Stimulated activated CD8-positive, alpha-beta memory T cell treated with anti-CD3 and anti-CD28 coated beads, Interleukin-4, amount 100 ng/mL, for 4 hours (primary cell): ENCODE measurements at places on chromosomes 4 and X.

GRCh38 chr4:17433827-17434226 lies 78.1 kb downstream of the QDPR start:
- DNase-seq, result no peak

DNA sequence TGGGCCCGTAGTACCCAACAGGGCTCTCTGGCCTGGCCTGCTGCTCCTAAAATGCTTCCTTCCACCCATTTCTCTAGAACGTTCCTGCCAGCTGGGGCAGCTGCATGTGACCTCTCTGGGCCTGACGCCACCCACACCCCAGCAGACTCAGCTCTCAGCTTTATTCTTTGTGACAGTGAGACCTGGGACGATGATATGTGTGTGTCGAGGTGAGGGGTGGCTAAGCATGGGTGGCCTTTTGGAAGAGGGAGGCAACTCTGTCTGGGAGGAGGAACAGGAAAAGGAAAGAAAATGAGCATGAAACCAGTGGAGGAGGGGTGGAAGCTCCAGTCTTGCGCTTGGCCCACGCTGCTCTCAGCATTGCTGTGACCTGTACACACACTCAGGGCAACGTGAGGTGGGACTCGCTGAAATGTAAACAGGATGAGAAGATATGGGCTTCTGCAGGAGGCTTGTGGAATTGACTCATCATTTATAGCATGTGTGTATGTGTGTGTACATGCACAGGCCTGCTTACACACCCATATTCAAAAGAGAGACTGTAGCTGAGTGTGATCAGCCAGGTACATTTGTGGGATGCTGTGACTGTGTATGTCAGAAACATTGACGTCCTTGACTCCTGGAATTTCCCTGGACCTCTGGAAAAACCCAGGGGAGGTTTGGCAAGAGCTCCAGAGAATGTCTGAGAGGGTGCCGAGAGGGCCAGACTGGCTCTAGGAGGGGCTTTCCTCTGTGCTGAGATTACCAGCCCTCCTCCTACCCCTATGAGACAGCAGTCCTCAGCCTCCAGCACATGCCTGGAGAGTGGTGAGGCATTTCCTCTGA lies 137.9 kb downstream of the PJA1 start:
- no peak for DNase-seq

- DNase-seq, result no peak
Observed at GRCh38 chr4:40275065-40275730, 59.9 kb upstream of the CHRNA9 start.

DNA sequence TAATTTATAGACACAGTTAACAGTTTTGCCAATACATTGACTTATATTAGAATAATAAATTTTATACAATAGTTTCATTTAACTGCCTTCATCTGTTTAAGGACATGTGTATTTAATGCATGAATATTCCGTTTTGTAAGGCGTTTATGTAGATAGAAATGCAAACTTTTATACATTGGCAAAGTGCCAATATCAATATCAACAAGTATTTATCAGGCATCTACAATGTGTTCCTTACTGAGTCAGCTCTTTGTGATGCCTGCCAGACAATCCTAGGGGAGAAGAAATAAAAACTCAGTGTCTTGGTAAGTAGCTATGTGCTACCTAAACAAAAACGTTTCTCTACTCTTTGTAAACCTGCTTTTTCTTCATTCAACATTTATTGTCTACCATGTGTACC lies 1142.2 kb downstream of the C4orf33 start:
- DNase-seq, result no peak

GRCh38 chr4:13313856-13314255 lies 170.3 kb downstream of the RAB28 start:
- no peak for DNase-seq
